ENCODE measurements at places on chromosomes 7 and 10.
A peak's percentile ranks its signal among the peaks of the same experiment; 100 is the strongest.

DNA sequence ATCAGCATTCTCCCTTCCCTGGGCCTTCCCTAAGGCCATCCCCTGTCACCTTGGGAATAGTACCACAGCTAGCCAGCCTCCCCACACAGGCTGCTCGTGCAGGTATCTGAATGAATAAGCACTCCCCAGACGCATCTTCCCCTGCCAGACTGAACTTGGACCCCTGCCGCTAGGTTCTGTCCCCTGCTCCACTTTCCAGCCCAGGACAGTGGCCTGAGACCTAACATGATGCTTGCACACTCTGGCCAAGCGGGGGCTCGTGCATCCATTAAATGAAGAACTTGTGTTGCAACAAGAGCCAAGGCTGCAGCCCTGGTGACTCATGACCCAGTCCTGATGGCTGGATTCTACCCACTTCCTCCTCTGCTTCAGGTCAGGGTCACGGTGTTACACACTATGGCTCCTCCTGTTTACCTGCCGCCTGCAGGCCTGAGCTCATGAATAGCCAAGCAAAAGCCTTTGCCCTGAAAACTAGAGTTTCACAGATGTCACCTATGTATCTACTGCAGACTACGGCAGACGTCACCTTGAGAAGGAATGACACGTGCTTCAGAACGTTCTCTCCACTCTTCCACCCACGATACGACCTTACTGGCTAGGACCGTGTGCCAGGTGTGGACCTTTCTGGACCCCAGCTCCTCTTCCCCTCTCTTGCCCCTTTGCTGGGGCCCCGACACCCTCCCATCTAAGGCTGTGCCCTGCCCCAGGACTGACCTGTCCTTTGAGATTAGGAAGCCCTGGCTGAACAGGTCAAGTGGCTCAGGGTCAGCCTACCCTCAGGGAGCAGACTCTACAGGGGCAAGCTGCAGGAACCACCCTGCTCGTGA is 6.5 kb downstream of the ASB13 start:
- DNase-seq = peak; percentile 43

- DNase-seq = no peak
These were observed 36.1 kb downstream of the NET1 start for GRCh38 chr10:5448333-5449001.

- DNase-seq = no peak
These were observed 148.1 kb downstream of the ITGA8 start for GRCh38 chr10:15571575-15571974.

- DNase-seq = no peak
These were observed 134.1 kb upstream of the KLF14 start for GRCh38 chr7:130868139-130868538.

DNA sequence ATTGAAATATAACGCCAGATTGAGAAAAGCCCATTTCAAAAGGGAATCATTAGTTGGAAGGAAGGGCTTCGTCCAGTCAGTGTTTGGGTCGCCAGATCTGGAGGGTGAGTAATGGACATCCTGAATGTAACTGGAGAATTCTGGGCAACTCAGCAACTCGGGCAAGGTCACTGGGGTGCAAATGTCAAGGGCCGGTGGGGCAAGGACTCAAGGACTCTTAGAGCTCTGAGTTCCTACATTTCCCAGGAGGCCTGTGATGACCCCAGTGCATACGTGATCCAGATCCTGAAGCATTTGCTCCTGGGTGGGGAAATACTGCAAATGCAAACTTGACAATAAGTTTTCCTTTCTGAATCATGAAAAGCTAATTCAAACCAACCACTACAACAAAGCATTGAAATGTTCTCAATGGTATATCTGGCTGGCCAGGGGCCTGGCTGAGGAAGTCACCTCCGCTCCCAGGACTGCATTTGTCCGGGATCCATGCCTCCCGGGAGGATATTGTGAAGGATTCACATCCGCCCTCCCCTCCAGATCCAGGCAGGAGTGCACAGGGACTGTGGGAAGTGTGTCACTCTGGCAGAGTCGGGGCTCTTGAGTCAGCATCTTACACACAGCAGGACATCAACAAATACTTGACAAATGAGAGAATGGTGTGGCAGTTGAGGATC is 164.0 kb downstream of the FANK1 start:
- DNase-seq = no peak

DNA sequence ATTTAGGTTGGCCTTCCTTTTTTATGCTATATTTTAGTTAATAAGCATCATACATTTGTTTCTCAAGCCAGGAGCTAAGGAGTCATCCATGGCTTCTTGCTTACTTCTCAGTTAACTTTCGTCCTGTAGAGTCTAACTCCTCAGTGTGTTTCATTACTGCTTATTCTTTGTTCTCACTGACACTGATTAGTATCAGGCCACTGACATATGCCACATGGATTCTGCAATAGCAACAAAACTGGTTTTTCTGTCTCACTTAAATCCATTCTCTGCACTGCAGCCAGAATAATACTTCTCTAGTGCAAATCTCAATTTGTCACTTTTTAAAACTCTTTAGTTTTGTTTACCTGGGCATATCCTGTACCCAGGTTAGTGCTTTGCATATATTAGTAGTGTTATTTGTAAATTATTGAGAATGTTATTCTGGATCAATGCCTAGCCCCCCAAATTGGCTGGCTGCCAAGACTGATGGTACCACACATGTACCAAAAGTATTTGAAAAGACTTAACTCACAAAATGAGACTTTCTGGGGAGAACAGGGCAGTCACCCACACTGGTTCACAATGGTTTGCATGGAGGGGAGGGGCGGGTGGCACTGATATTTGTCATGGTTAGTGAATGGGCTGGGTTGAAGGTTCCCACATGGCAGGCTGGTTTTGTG is 79.1 kb downstream of the CCSER2 start:
- no peak for DNase-seq

- DNase-seq = no peak
These were observed 58.9 kb upstream of the NUPR2 start for GRCh38 chr7:56174875-56175760.

DNA sequence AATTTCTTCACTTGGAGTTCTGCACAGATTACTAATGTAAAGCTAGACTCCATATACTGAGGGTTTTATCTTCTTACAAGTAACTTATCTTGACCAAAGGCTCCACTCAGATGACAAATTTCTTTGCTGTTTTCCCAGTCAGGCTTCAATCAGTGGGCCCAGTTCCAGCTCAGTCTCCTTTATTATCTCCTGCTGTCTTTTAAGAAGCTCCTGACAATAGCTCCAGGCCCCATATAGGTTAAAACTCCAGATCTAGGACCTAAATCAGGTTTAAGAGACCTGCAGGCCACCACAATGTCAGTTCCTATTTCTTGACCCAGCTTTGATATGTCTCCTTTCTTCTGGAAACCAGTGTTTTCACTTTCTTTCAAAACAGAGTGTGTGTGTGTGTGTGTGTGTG is 165.2 kb downstream of the RELN start:
- DNase-seq = no peak

DNA sequence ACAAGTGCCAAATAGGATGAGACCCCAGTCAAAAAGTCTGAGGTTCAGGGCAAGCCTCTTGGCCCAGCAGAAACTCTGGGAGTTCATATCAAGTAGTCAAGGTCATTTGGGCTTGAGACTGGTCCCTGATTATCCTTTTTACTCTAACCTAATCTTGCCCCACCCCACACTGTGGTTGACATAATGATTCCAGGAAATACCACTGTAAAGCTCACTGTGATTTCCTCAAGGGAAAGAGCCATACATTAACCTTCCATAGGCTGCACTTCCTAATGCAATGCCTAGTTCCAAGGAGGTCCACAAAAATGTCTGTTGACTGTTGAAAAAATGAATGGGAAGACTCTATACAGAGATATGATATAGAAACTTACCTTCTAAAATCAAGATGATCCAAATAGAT is 52.9 kb upstream of the CHCHD3 start:
- DNase-seq = no peak

GRCh38 chr10:118956802-118957442 is 72.6 kb upstream of the NANOS1 start:
- DNase-seq = no peak

Measured in activated CD4-positive, alpha-beta T cell treated with anti-CD3 and anti-CD28 coated beads, Interleukin-10, Interleukin-2, amounts not matched to agents 100 ng/mL and 50 ng/mL, durations not matched to agents 16 hours and 8 hours (primary cell).